ENCODE measurements at places on chromosomes 3 and 15.
A peak's percentile ranks its signal among the peaks of the same experiment; 100 is the strongest.

DNA sequence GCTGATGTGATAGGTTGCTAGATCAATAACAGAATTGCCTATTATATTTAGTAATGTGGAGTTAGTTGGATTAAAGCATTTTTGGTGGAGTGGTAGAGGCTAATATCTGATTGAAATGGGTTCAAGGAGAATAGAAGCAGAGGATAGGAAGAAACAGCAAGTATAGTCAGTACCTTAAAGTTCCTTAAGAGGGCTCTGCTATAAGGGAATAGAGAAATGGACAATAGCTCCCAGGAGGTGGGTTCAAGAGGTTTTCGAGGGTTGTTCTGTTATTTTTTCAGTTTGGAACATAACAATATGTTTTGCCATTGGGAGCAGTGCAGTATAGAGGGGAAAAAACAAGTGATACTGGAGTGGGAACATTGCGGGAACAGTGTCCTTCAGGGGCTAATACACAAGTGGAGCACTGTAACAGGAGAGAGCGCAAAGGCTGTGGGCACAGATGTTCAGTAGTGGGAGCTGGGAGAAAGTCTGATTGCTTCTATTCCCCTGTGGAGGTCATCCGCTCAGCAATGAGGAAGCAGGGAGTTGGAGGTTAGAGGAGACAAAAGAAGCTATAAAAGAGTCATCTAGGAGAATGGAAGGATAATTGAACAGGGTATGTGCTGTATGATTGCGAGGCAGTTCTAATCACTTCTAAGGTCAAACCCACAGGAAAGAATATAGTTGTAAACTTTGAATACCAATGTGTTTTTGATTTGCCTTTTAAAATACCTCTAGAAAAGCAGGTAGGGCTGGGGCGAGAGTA, 3.3 kb downstream of the MRPS11 start:
- no peak for DNase-seq

- DNase-seq, result no peak
Observed at GRCh38 chr3:114034787-114035545, 21.4 kb downstream of the CCDC191 start.

DNA sequence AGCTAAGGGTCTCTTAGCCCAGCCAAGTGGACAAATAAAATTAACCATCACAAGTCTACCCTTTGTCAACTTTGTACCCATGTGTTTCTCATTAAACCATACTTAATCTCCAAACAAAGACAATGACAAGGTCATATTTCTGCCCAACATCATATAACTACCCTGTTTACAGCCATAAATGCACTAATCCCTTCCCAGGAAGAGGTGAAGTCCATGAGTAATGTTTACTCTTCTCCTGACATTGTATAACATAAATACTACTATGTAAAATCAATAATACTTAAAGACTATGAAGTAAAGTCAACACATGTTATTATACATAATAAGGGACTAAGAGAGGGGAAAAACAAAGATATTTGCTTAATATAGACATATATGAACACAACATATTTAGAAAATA, 38.5 kb upstream of the FAN1 start:
- peak; percentile 17 for DNase-seq

- no peak for DNase-seq
Observed at GRCh38 chr3:131747466-131747865, 244.7 kb upstream of the MRPL3 start.

DNA sequence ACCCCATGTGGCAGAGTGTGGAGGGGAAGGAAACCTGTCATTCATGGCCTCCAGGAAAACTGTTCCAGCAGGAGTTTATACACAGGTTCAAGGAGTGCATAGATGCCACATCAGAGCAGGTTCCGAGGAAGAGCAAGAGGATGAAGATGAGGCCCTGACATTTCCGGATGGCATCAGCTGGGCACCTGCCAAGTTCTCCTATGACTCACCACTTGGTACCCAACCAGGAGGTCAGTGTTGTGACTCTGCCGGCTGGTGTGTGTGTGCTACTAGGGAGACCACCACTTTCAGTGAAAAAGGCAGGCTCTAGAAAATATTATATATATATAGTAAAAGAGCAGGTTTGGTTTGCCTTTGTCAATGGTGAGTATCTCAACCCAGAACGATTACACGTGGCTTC, 69.3 kb downstream of the NTRK3 start:
- no peak for DNase-seq

- no peak for DNase-seq
Observed at GRCh38 chr3:134817297-134817696, 22.2 kb downstream of the EPHB1 start.

GRCh38 chr3:192816351-192816750, 89.0 kb upstream of the FGF12 start:
- DNase-seq, result peak; percentile 34

DNA sequence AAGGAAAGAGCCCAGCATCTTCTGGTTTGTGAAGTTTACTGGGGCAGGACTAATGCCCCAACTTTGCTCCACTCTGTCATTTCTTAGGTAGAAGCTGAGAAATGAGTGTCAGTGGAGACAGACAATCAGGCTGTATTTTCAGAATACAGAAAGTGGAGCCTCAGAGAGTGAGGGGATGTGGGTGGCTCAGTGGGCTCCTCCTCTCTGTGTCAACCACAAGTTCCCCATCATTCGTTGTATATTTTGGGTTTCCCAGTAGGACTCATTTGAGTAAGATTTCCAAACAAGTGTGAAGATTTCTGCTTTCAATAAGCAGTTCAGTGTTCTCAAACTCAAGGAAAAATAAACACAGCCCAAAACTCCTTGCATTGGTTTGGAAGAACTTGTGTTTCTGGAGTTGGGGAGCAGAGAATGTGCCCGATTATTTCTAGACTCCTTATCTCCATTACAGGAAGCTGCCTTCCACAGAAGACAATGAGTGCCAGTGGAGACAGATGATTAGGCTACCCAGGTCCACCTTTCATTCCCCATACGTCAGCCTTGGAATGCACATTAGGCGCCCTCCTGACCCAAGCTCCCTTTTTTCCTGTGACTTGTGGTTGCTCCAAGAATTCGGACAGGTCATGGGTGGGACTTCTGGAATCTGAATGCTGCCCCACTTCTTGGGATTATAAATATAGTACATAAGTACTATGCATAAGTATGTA, 792.1 kb upstream of the LMCD1 start:
- no peak for DNase-seq

GRCh38 chr15:72961346-72961745, 90.9 kb upstream of the NEO1 start:
- DNase-seq, result no peak

GRCh38 chr3:170864525-170865208, 5.3 kb downstream of the RPL22L1 start:
- DNase-seq, result no peak

DNA sequence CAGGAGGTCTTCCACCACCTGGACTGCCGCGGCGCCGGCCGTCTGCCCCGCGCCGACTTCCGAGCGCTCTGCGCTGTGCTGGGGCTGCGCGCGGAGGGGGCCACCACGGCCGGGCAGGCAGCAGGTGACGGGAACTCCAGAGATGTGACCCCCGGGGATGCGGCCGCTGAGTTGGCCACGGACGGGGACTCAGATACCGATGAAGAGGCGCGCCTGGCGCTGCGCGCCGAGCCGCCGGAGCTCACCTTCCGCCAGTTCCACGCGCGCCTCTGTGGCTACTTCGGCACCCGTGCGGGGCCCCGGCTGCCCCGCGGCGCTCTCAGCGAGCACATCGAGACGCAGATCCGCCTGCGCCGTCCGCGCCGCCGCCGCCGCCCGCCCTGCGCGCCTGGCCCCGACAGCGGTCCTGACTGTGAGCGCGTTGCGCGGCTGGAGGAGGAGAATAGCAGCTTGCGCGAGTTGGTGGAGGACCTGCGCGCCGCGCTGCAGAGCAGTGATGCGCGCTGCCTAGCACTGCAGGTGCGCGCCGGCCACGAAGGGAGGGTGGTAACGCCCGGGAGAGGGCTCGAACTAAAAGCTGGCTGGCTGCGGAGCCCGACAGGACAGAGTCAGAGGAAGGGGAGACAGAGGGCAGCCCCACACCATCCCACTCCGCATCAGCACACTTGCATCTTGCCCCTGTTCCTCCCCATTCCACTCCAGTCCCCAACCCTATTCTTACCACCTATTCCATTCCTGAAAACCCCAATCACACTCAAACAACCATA, 885 bp downstream of the EFCC1 start:
- DNase-seq, result no peak

DNA sequence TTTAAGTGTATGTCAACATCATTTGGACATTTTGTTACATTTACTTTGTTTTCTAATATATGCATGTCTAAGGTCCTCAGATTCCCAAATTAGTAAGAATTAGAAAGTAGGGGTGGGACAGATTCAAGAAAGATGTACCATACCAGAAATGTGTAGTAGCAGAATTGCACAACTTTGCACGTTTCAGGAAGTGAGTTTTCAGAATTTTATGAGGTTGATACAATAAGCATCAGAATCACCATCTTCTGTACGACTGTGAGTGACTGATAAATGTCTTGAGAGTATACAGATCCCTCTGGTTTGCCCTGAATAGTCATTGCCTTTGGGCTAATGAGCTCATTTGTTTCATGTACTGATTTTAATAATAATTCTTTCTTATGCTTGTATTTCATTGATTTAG, 9.3 kb downstream of the ARIH2 start:
- DNase-seq, result no peak

- no peak for DNase-seq
Observed at GRCh38 chr3:101611023-101611422, 37.0 kb downstream of the PCNP start.

DNA sequence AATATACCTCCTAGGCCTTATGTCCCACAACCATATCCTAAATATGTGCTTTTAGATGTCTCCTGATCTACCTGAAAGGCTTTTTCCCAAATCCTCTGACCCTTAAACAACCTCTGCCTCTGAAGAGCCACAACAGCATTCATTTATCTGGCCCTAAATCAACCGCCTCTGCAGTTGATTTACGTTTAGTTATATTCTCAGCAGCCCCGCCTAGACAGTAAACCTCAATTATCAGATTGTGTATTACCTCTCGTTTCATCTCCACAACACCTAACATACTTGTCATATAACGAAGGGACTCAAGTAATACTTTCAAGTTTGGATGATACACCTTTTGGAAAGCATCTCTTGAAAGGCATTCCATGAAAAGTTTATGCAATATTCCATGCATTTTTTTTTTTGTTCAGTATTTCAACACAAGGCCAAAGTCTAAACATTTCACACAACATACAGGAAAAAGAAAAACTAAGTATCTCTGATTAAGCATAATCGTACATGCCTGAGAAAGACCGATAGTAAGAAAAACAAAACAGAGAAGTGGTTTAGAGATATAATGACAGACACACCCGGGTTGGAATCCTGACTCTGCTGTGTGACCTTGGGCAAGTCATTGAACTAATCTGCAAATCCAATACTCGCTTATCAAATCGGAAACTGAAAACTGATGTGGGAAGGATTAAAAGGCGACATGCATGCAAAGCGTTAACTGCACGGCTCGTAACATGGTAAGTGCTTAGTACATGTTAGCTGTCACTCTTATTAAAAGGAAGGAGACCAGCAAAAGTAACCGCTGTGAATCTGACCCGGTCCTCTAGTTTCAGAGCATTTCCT, 778 bp downstream of the CRBN start:
- DNase-seq, result no peak

DNA sequence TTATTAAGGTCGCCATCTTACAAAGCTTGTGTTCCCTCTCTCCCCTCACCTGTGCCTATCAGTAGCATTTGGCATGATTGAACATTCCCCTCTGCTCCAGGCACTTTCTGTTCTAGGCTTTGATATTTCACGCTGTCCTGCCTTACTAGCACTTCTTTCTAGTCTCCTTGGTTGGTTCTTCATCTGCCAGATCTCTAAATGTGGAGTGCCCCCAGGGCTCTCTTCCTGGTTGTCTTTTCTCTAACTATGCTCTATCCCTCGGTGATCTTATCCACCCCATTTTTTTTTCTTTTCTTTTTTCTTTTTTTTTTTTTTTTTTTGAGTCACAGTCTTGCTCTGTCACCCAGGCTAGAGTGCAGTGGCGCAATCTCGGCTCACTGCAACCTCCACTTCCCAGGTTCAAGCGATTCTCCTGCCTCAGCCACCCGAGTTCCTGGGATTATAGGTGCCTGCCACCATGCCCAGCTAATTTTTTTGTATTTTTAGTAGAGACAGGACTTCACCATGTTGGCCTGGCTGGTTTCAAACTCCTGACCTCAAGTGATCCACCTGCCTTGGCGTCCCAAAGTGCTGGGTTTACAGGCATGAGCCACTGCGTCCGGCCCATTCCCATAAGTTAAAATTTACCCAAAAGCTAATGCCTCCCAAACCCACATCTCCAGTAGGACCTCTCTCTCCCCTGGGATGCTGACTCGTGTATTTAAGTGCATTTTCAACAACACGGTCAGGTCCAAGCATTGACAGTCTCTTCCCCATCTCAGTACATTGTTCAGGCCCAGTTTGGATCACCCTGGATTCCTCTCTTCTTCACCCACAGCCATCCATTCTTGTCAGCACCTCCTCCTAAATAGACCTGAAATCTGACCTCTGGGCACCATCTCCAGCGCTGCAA, 5.2 kb downstream of the NUSAP1 start:
- DNase-seq, result no peak
